ENCODE measurements at places on chromosomes 2 and 18.

DNA sequence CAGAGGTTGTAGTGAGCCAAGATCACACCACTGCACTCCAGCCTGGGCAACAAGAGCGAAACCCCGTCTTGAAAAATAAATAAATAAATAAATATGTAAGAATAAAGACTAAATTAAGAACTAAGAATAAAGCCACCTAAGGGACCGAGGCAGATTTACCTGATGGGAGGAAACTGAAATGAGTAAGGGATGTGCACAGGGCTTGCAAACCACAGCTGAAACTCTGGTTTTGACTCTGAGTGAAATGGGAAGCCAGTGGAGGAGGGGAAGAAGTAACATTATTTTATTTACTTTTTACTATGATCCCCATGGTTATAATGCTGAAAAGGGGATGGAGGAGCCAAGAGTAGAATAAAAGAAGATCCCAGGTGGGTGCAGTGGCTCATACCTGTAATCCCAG, 107.3 kb downstream of the CABYR start:
- DNase-seq, result no peak

DNA sequence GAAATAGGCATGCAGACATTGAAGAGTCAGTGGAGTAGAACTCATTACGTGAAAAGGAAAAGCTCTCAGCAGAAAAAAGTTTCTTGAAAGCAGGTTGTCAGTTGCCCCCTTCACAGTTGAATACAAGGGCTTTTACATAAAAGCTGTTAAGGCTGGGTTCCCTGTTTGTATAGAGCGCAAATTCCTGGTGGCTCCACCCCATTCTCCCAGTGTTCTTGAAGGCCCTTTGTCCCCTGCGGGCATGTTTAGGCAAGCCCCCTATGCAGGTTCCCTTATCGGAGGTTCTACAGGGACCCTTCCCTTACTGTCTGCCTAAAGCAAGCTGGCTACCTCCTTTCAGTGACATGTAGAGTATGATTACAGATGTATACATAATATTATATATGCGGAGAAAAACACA, 497.2 kb upstream of the SYT4 start:
- no peak for DNase-seq

DNA sequence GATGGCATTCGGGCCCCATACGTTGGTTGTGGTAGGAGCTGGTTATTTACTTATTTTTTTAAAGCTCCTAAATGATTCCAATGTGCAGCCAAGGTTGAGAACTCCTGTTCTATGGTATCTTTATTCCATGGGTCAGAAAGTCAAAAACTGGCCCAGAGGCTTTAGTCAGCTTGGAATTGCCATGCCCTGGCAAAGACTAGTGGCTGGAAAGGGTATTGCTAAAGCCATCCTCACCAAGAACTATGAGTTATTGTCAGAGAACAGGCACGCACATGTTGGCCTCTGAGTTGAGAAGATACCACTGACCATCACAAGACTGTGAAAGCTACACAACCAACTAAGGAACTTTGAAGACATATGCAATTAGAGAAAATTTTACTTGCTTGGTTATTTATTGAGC, 47.9 kb upstream of the ACMSD start:
- DNase-seq, result no peak

DNA sequence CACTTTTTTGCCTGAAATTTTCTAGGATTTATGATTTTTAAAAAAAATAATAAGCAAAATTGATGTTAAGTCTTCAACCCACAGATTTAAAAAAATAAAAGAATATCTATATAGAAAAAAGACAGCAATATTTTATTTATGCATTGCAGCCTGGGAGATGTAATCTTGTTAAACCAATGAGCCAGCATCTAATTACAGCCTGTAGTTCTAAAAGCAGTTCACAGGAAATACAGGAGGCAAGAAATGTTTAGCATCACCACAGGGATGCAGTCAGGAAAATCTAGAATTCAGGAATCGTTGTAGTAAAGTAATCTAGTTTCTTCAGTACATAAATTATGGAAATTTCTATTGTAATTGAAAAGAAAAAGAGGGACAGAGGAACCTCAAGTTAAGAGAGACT, 17.2 kb downstream of the UGGT1 start:
- no peak for DNase-seq

GRCh38 chr2:121819846-121820245, 64.4 kb downstream of the TSN start:
- no peak for DNase-seq

DNA sequence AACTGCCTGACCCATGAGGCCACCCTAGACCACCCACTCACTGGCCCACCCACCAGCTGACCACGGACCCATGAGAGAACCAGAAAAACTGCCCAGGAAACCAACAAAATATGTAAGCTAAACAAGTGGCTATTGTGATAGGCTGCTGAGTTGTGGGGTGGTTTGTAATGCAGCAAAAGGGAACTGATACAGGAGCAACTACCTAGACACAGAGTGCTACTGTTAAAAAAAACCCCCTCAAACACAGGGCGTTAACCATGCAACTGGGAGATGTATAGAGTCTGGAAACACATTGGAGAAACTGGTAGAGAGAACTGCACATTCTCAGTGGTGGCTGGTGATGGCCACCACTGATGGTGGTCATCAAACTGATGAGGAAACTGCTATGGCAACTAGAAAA, 206.3 kb upstream of the GYPC start:
- no peak for DNase-seq

DNA sequence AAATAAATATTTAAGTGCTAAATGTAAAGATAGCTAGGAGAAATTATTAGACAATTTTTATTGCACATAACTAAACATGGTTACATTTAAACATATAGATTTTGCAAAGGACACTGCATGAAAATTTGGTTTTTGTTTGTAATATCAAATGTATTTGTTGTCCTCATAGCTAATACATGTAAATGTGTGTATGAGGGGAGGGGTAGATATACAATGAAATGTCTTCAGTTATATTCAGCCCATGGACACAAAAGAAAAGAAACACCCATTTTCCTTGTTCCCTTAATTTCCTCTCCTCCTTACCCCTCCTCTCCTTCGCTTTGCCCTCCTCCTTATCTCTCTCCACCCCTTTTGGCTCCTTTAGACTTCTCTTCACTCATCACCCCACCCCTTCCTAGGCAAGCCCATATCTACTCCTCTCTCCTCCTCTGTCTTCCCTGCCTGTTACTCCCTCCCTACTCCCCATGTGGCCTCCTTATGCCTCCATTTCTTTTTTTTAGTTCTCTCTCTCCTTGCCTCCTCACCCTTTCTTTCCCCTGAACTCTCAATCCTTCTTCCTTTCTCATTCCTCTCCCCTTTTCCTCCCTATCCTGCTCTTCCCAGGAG, 1.4 kb downstream of the COL3A1 start:
- DNase-seq, result no peak

DNA sequence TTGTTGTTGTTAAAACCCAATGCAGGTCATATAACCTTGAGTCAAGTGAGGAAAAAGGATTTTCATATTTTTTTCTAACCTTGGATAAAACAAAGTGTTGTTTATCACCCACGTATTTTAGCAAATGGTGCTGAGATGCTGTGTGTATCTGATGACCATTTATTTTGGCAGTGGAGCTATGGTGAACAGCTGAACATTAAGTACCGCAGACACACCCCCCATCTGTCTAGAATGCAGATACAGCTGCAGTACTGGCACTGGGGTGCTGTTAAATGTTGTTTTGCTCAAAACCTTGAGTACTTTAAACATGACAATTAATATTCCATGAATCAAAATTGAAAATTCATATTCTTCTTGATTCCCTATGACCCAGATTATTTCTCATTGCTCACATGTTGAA, 773.3 kb upstream of the SLC39A10 start:
- DNase-seq, result no peak

DNA sequence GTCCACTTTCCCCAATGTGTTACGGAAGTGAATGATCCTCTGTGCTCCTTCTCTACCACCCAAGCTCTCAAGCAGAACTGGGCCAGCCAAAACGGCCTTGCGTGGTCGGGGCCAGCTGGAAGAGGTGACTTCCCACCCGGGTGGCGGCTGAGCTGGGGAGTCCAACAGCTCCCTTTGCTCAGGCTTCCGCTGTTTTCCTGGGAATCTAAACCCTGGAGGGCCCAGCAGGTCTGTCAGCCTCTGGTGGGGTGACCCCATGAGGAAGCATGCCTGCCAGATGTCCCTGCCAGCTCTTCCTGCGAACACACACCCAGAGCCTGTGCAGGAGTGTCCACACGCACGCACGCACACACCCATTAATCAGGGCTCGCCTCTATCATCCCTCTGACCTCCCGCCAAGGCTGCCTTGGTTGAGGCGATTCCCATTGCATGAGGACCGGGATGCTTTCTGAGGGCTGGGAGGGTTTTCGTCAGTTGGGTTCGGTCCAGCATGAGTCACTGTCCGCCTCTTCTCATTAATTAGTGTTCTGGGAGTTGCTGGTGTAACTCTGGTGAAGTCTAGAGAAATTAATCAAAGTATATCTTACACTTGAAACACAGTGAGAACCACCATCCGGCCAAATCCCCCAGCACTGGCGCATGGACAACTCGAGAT, 90.6 kb downstream of the TWIST2 start:
- no peak for DNase-seq

DNA sequence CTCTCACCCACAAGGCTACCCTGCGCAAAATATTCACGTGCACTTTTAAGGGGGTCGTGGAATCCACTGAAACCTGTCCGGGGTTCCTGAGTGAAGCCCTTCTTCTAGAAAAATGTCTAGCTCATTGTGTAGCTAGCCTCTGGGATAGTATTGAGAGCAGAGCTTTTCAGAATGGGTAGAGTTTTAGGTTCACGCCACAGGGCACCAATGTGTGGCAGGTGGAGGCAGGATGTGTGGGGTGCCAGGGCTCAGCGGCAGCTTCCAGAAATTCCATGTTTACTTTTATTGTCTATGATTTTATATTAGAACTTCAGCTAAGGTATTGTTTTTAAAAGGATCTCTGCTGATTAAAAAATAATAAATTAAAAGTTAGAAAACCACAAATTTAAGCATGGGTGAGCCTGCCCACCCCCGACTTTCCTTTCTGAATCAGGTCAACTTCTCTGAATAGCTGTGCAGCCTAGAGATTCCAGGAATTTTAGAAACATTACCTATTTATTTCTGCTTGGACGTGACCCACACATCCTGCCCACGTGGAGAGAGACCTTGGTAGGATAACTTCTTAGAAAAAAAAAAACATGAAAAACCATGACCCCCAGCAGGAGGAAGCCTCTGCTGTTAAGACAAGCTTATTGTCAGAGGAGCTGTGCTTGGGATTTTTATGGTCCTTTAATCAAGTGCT, 163.7 kb downstream of the CTIF start:
- no peak for DNase-seq

GRCh38 chr2:130744287-130745117, 10.8 kb upstream of the AMER3 start:
- no peak for DNase-seq

DNA sequence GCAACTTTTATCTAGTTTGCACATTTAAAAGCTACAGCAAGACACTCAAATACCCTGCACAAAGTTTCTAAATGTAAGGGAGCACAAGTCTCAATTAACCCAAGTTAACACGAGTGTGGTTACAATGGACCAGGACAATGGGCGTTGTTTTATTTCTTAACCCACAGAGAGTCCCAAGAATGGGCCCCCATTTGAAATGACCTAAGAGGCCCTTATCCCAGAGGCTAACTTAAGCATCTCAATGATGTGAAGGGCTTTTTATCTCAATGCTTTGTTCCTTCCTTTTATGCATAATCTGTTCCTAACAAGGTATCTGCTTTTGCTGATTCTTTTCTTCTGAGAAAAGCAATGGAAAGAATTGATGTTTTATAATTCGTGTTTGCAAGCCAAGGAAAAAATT, 151.5 kb upstream of the SALL3 start:
- no peak for DNase-seq

DNA sequence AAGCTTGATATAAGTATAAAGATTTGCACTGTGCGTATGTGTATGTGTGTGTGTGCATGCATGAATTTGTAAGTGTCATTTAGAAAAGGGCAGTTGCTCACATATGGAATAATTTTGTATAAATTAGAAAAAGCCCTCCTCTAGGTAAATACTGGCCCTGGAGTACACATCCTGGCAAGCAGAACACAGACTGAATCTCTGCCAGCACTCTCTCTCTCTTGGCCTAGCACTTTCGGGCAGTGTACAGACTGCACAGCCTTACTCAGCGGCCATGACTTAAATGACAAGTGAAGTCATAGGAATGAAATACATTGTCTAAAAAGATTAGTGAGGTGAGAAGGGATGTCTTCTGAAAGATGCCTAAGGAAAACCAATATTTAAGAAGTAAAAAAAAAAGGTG, 214.1 kb downstream of the RDH14 start:
- peak; percentile 7 for DNase-seq

DNA sequence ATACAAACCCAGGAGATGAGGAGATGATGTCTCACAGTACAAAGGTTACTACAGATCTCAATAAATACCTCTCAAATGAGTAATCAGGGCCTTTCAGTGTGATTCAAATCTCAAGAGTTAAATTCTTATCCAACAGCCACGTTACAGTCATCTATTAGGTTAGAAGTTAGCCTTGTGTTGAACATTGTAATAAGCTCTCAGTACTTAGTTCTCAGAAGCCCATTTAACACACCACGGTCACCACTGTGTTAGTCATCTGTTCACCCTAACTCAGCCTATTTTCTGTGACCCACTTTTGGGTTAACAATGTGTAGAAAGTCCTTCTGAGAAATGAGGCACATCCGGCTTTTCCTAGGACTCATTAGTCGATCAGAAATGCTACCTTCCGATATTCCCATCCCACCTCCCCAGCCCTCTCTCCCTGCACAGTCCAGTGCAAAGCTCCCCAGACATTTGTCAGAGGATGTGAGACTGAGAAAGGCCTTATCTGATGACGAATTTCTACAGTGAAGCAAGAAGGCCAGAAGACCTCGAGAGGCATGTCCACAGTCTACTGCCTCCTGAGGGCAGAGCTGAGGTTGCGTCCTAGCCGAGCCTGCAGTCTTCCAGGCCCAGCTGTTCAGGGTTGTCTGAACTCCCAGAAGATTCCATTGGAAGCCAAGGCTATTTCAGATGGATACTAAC, 92.6 kb downstream of the ACTR2 start:
- DNase-seq, result no peak

DNA sequence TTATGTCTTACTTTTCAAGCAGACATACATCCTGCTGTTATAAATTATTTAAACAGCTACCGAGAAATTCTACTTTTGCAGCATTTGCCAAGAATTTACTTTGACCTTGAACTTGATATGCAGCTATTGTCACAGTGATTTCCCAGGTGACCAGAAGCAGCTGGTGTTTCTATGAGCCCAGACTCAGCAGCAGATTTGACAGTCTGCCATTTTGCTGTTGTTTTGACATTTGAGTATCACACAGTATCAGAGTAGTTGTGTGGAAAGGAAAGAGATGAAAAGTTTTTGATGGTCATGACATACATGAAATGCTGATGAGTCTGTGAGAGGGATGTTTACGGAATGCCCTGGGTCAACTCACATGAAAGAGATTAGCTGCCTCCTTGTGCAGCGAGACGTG, 6.6 kb upstream of the CCDC195 start:
- DNase-seq, result no peak

DNA sequence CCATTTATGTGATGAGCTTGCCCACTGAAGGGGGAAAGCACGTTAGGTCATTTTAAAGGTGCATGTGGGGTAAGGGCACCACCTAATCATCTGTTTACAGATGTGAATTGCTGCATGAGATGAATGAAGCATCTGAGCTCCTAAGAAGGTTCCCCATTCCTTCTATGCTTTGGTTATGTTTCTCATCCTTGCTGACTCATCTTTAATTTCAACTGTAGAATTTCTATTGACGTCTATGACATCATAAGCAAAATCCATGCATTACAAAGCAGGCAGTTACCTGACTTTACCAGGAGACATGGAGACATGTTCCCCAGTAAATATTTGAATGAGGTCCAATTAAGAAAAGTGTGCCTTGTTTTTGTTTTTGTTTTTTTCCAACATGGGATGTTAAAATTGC, 2.8 kb downstream of the SNTG2 start:
- no peak for DNase-seq

All from prostate gland (tissue), 2 donors.